NCI-H146 (cell line): ENCODE measurements at places on chromosomes 11 and 22.

- DNase-seq = peak; percentile 34
Observed at GRCh38 chr11:926341-926916, 759 bp downstream of the AP2A2 start.

DNA sequence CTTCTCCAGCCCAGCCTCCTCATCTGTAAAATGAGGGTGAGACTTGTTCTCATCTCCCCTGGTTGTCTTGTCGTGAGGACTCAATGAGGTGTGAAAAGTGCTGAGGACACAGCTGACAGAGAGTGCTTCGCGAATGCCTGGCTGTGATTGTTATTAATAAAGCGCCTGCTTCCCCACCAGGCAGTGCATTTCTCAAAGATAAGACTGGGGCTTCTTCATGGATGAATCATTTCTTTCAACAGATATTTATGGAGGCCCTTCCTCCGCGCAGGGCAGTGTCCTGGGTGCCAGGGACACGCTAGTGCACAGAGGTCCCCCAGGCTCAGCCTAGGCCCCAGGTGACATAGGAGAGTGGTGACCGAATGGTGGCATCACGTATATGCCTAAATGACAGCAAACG, 34.3 kb upstream of the SHISAL1 start:
- no peak for DNase-seq

- no peak for DNase-seq
Observed at GRCh38 chr11:62882788-62883501, 2.2 kb downstream of the SLC3A2 start.

DNA sequence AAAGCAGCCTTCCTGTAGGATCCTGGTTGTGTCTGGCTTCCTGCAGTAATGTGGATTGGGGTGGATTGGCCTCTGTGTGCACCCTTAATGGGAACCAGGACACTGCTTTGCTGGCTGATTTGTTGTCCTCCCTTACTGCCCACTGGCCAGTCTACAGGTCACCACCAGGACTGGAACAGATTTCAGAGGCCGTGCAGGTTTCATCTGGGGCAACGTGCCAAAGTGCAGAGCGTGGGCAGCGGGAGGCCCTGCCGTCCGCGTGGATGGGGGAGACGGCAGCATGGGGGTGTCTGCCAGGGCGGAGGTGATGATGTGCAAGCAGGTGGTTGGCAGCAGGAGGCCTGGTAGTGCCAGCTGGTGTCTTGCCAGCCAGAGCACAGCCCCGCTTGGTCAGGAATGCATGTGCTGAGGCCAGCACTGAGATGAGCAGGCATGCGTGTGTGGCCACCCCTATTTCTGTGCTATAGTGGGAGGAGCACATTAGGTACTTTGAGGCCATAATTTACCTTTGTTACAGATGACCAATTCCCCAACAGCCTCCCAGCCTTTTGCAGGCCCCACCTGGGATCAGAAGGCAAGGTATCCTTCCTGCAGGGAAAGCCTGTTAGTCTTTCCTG, 24.3 kb downstream of the BCR start:
- peak; percentile 35 for DNase-seq

GRCh38 chr11:18669711-18670110, 28.9 kb upstream of the TMEM86A start:
- DNase-seq = no peak

- DNase-seq = peak; percentile 2
Observed at GRCh38 chr22:42769574-42770447, 49.1 kb upstream of the A4GALT start.

- DNase-seq = no peak
Observed at GRCh38 chr11:116498161-116498560, 274.6 kb downstream of the BUD13 start.

DNA sequence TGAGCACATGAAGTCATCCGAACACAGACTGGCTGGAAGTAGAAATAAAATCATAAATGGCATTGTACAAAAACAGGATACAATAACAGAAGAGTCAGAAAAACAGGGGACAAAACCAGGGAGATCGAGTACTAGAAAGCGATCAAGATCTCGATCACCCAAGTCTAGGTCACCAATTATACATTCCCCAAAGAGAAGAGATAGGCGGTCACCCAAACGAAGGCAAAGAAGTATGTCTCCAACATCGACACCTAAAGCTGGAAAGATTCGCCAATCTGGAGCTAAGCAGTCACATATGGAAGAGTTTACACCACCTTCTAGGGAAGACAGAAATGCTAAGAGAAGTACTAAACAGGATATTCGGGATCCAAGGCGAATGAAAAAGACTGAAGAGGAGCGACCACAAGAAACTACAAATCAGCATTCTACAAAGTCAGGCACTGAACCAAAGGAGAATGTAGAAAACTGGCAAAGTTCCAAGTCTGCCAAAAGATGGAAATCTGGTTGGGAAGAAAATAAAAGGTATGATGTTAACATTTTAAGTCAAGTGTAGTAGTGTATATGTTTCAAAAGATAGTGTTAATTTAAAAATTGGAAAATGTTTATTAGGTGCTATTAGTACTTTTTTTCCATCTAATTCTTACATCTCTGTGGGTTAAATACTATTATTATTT, 9.4 kb downstream of the PCF11 start:
- no peak for DNase-seq

- no peak for DNase-seq
Observed at GRCh38 chr22:35138521-35138920, 72.6 kb downstream of the ISX start.

- DNase-seq = peak; percentile 89
Observed at GRCh38 chr11:126072141-126072741, 9.6 kb upstream of the CDON start.

- no peak for DNase-seq
Observed at GRCh38 chr22:32567544-32567943, 92.9 kb downstream of the FBXO7 start.

DNA sequence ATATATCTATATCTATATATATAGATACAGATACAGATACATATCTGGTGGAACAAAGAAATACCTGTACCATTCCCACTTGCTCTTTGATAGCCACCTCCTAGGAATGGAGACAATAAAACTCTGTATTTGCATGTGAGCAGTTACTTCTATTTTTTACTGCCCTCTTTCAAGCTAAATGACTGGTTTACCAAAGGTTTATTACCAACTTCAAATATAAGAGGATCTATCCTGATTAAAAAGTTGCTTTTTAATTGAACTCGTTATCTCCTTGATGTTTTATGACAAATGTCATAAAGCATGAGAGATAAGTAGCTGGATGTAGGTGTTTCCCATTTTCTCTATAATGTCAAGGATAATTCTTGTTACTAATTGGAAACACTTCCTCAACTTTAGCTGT, 21.7 kb upstream of the GRIK4 start:
- DNase-seq = no peak

GRCh38 chr11:100682247-100682969, 4.7 kb upstream of the ARHGAP42 start:
- no peak for DNase-seq

DNA sequence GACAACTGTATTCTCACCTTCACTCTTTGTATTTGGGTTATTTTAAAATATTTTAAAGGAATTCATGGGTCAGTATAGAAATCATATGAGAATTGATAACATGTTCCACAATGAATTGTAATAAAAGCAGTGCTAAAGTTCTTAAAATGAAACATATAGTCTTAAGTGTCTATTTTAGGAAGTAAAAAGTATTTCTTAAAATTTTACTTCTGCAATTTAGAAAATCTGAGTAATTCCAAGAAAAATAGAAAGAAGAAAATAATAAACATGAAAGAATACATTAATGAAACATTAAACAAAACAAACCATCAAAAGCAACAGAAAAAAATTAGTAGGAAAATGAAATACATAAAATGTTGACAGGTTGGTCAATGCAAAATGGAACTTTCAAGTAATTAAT, 332.4 kb downstream of the ETS1 start:
- DNase-seq = no peak

- DNase-seq = no peak
Observed at GRCh38 chr11:87775036-87775435, 400.2 kb downstream of the RAB38 start.

GRCh38 chr11:12043959-12044791, 35.7 kb upstream of the DKK3 start:
- DNase-seq = peak; percentile 63

DNA sequence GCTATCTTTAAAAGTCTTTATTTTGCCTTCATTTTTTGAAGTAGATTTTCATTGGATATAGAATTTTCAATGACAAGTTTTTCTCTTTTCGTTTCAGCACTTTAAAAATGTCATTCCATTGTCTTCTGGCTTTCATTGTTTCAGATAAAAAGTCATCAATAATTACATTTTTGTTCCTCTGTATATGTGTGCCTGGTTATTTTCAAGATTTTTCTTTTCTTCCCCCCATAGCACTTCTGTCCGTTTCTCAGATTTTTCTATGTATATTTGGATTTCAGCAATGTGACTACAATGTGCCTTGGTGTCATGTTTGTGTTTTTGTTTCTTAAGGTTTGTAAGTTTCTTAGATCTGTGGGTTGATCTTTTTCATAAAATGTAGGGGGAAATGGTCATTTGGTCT, 66.3 kb upstream of the HSD17B12 start:
- DNase-seq = no peak

DNA sequence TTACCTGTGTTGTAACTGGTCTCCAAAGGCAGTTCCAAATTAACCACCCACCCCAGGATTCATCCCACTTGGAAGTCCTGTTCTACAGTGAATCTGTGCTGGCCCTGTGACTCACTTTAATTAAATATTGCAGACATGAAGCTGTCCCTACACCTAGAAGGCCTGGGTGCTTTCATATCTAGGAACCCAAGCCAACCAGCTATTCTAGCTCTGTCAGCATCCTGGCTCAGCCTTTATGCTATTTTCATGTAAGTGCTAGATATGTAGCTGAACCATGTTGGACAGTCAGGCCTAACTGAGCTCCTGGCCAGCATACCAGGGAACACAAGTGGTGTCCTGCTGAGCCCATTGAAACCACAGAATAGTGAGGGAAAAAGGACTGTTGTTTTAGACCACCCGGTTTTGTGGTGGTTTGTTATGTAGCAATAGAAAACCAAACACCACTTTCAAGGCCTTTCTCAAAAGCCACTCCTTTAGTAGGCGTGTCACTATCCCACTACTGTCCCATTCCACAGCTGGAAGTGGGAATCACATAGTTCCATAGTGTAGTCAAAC, 30.3 kb downstream of the CNTF start:
- DNase-seq = no peak

DNA sequence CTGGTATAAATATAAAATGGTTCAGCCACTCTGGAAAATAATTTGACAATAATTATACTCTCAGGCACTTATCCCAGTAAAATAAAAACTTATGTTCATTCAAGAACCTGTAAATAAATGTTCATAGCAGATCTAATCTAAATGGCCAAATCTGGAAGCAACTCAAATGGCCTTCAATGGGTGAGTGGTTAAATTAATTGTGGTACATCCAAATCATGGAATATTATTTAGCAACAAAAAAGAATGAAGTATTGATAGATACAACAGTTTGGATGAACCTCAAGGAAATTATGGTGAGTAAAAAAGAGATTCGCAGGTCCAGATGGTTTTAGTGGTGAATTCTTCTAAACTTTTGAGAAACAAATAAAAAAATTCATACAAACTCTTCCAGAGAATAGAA, 287.0 kb upstream of the ZC3H12C start:
- no peak for DNase-seq

DNA sequence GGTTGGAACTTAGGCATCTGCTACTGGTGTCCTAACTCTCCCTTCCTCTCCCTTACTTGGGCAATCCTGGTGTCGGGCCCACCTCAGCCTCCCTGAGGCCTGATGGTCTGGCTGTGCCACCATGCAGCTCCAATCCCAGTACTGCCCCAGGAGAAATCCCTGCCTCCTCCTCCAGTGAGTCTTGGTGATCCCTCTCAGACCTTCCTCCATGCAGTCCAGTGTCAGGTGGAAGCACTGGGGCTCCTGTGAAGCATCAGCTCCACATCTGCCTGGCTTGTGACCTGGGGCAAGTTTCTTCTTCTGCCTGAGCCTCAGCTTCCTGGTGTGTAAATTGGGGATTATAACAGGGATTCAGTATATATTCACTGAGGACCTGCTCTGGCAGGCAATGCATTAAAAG, 1.8 kb upstream of the PELI3 start:
- no peak for DNase-seq

- no peak for DNase-seq
Observed at GRCh38 chr11:35318977-35319925, 100.1 kb downstream of the SLC1A2 start.

DNA sequence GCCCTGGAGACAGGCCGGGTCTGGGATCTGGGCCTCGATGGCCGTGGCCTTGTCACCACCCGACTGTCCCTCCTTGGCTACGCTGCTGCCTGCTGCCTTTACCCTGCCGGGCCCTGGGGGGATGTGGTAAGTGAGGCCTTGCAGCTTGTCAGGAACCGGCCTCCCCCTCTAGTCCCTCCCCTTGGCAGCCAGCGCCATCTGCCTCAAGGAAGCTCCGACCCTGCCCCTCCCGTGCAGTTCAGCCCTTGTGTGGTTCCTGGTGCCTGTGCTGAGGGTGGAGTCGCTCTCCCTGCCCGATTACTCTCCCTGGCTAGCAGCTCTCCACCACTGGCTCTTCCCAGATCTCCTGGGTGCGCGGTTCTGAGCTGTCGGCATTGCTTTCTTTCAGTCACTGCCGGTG, 33.7 kb downstream of the CTTN start:
- DNase-seq = no peak

DNA sequence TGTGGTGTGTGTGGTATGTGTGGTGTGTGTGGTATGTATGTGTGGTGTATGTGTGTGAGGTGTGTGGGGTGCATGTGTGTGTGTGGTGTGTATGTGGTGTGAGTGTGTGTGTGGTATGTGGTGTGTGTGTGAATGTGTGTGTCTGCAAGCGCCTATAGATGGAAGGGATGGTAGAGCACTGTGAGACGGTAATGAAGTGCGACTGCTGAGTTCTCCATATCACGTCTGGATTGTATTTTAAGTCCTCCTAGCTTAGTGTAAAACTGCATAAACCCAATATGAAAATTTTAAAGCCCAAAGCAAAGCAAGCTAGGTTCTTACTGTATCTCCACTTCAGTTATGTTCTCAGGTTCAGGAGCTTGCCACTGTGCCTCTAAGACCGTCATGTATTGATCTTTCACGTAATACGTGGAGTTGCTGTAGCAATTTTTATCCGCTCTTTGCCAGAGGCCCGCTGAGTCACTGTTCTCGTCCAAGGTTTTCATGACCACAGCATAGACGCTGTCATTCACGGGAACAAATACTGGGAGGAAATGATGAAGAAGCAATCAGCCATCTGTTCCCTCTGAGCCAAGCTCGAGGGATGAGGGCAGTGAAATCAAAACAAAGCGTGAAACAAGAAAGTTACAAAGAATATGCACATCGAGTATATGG, 5.5 kb downstream of the PLET1 start:
- peak; percentile 32 for DNase-seq

GRCh38 chr11:43693731-43694130, 13.2 kb downstream of the HSD17B12 start:
- no peak for DNase-seq

GRCh38 chr11:67408437-67409200, 4.7 kb downstream of the TBC1D10C start:
- DNase-seq = no peak

- no peak for DNase-seq
Observed at GRCh38 chr11:86687185-86687778, 14.9 kb upstream of the ME3 start.
